Large intestine (tissue), 12 donors: ENCODE measurements at places on chromosomes 3 and 15.

DNA sequence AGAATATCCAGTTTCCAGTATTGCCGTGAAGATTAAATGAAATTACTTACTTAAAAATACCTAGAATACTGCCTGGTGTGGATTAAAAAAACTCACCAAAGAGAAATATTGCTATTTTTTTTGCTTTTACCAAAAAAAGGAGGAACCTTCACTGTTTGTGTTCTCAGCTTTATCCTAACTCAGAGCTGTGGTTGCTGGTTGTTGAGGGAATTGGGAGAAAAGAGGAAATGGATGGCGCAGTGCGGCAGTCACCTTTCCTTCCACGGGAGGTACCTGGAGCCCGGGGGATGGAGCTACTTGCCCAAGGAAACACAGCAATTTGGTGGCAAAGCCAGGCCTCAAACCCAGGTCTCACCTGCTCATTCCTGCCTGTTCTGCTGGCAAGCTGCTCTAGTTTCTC lies 270.3 kb downstream of the RPLP1 start:
- no peak for DNase-seq

DNA sequence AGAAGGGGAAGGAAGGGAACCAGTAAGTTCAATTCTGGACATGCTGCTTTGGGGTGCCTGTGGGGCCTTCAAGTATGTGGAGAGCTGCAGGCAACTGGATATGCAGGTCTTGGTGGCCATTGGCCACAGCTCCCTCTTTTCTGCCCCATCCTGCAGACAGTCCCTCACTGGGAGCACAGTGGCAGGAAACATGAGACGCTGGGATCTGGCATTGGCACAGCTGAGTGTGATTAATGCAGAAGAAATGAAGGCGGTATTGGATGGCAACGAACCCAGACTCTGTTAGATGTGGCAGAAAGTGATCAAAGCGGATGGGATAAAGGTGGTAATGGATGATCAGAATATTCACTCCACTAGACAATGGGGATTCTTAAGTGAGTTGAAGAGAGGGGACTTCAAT lies 23.2 kb upstream of the VPS8 start:
- no peak for DNase-seq

DNA sequence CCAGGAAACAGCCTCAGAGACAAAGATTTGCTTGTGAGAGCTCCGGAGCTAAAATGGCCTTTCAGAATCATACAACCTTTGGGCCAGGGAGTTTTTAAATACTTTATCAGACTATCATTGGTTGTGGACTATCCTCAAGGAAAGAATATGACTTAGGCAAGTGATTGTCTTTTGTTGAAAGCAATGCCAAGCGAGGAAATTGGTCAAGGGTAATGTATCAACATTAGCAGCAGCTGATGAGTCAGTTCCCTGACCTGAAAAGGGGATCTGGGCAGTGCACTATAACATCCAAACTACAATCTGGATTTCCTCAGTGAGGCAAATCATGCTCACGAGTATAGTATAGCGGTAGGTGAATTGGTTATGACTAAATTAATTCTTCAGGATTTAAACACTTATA lies 303.6 kb downstream of the LSAMP start:
- DNase-seq = no peak

DNA sequence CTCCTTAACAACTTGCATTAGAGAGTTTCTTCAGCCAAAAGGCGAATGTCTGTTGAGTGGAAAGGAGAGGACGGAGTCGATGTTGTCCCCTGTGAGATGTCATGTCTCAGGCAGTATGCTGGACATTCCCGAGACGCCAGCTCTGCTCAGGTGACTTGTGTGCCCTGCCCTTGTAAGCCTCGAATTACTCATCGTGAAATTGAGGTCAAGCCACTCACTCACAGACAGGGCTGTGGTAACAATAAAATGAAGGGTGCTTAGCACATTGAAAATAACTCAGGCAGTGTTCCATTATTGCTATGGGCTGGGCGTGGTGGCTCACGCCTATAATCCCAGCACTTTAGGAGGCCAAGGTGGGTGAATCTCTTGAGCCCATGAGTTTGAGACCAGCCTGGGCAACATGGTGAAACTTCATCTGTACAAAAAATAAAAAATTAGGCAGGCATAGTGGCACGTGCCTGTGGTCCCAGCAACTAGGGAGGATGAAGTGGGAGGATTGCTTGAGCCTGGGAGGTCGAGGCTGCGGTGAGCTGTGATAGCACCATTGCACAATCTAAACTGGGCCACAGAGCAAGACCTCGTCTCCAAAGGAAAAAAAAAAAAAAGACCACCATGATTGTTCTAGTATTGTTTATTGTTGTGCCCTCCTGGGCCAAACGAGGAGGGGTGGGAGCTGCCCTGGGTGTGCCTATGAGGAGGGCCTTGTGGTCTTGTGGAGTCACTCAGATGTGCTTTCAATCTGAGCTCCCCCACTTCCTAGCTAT lies 214.4 kb downstream of the THSD4 start:
- peak; percentile 65 for DNase-seq

GRCh38 chr15:66128116-66128680 lies 125.4 kb downstream of the MEGF11 start:
- no peak for DNase-seq

GRCh38 chr3:24715171-24715792 lies 220.6 kb upstream of the THRB start:
- no peak for DNase-seq
